ENCODE measurements at places on chromosomes 1 and 21.
A peak's percentile ranks its signal among the peaks of the same experiment; 100 is the strongest.

GRCh38 chr1:156213644-156213966, 798 bp downstream of the PMF1 start:
- DNase-seq: no peak

DNA sequence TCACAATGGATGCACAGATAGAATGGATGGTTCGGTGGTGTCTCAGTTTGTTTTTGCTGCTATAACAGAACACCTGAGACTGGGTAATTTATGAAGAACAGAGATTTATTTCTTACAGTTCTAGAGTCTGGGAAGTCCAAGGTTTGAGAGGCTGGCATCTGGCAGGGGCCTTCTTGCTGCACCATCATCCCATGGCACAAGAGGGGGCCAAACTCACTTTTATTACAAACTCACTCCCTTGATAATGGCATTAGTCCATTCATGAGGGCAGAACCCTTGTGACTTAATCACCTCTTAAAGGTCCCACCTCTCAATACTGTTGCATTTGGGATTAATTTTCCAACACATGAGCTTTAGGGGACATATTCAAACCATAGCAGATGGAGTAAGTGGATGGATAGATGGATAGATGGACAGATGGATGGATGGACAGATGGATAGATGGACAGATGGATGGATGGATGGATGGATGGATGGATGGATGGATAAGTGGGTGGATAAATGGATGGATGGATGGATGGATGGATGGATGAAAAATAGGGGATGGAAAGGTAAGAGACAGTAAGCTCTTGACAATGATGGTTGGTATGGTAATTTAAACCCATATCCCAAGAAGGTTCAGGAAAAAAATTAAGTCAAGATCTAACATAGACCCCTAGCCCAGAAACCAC, 16.5 kb downstream of the CAMK2N1 start:
- no peak for DNase-seq

- DNase-seq: no peak
Observed at GRCh38 chr1:32896451-32896850, 4.7 kb downstream of the TMEM54 start.

DNA sequence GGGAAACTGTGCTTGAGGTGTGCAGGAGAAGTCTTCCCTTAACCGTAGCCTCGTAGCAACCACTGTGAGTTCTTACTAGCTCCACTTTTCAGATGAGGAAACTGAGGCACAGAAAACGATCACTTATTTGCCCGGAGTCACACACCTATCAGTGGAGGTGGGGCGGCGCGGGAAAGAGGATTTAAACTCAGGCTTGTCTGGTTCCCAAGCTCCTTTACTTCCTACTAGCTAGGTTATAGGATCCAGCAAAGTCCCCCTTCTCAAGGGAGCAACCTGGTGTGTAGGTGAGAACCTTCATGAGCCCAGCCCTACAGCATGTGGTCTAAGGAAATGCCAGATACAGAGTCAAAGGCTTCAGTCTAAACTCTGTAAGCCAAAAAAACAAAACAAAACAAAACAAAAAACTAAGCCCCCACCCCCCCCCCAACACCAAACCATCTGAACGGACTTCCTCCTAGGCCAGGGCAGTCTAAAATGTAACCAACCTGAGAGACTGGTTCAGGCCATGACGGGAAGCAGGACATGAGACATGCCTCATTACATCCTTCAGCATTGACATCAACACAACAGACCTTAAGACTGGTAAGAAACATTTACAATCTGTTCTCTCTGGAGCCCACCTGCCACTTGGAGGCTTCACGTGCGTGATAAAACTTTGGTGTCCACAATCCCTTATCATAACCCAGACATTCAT, 709 bp upstream of the FBXO42 start:
- DNase-seq: peak; percentile 49

- DNase-seq: no peak
Observed at GRCh38 chr1:111778541-111779051, 22.9 kb downstream of the DDX20 start.

DNA sequence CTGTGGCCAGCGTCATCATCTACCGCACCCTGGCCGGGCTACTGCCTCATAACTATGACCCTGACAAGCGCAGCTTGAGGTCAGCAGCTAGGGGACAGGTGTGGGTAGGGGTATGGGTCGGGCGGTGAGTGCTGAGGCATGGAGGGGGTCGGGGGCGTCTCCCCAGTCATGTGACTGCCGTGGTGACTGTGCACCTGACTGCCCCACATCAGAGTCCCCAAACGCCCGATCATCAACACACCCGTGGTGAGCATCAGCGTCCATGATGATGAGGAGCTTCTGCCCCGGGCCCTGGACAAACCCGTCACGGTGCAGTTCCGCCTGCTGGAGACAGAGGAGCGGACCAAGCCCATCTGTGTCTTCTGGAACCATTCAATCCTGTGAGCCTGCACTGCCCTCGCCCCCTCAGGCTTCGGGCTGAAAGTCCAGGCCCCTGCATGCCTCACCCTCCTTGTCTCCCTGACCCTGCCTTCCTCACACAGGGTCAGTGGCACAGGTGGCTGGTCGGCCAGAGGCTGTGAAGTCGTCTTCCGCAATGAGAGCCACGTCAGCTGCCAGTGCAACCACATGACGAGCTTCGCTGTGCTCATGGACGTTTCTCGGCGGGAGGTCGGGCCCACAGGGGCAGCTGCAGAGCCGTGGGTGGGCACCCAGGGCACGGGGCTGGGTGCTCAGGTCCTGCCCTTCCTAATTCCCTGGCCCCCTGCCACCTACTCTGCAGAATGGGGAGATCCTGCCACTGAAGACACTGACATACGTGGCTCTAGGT, 13.5 kb downstream of the PSRC1 start:
- DNase-seq: no peak

- no peak for DNase-seq
Observed at GRCh38 chr1:150555198-150555970, 6.2 kb downstream of the ADAMTSL4 start.

DNA sequence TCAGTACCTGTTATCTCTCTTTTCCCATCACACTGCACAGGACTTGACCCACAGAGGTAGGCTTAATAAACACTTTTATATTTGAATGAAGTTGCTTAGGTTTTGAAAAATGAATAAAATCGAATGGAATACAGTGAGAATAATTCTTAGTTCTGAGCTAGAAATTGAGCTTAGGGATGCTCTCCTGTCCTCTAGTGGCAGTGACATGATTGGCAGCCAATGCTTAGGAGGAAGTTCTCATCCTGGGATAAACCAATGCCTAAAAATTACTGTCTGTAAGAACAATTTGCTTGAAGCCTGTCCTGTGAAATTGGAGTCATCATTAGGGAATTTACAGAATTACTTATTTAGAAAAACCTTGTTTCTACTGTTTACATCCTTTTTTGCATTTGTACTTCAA, 21.3 kb upstream of the CYP4X1 start:
- peak; percentile 19 for DNase-seq

DNA sequence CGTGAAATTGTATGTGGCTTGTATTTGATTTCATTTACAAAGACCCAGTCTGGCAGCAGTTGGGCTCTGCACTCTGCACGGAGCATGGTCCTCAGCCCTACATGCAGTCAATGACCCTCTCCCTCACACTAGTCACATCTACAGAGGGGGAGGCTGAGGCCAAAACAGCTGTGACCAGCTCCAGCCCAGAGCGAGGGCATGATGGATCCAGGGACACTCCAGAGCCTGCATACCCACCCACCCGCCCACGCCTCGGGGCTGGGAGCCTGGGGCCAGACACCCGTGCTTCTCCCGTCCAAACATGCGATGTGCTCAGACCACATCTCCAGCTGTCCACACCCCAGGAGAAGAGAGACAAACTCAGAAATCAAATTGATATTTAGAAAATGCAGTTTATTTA, 14.0 kb upstream of the PRDM16 start:
- DNase-seq: no peak

DNA sequence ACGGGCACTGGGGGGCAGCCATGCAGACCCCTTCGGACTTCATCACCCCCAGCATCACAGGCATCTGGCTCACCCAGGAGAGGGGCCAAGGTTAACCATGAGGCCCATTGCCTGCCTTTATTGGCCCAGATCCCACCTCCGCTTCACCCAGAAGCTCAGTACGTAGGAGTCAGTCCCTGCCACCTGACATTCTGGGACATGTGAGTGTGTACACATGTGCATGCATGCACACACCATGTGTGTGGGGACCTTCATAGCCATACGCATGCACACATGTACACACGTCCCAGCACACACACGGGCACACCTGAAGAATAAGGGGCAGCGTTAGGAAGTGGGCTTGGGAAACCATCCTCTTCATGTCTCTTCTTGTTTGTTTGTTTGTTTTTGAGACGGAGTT, 24.1 kb upstream of the TRAPPC10 start:
- no peak for DNase-seq

DNA sequence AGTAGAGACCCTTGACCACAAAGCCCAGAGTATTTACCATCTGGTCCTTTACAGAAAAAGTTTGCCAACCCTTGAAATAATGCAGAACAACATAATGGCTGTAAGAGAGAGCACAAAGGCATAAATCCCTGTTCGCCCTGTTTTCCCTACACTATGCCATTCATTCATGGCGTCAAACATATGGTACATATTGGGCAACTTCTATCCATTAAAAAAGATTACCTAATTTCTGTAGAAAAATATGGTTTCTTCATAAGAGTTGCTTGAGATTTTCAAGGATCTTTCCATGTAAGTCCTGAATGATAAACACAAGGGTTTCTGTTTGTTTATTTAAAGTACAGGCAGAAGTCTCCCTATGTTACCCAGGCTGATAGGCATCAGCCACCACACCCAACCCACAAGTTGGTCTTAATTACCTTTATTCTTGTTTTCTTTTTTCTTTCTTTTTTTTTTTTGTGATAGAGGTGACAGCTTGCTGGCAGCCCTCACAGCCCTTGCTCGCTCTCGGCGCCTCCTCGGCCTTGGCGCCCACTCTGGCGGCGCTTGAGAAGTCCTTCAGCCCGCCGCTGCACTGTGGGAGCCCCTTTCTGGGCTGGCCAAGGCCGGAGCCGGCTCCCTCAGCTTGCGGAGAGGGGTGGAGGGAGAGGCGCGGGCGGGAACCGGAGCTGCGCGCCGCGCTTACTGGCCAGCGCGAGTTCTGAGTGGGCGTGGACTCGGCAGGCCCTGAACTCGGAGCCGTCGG, 68.3 kb upstream of the NR5A2 start:
- no peak for DNase-seq

GRCh38 chr1:60894130-60894529, 188.2 kb upstream of the NFIA start:
- no peak for DNase-seq

- DNase-seq: peak; percentile 46
Observed at GRCh38 chr1:109111386-109112055, 2.4 kb upstream of the ELAPOR1 start.

DNA sequence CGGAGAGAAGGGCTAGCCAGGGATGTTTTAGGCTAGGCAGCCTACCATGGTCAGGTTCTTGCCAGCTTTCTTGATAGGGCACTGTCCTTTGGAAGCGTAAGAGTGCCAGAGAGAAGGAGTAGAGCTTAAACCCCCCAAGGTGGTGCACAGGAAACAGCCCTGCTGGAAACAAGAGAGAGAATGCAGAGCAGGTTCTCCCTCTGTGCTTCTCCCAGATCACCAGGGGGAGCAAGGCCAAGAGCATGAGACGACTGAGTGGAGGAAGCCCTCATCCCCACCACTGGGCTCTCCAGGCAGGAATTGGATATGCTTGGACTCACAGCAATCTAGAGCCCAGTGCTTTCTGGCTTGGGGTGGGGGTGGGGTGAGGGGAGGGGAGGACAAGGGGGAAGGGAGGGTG, 49.8 kb downstream of the ATP2B4 start:
- DNase-seq: no peak

GRCh38 chr1:209870151-209870831, 42.5 kb downstream of the UTP25 start:
- no peak for DNase-seq

DNA sequence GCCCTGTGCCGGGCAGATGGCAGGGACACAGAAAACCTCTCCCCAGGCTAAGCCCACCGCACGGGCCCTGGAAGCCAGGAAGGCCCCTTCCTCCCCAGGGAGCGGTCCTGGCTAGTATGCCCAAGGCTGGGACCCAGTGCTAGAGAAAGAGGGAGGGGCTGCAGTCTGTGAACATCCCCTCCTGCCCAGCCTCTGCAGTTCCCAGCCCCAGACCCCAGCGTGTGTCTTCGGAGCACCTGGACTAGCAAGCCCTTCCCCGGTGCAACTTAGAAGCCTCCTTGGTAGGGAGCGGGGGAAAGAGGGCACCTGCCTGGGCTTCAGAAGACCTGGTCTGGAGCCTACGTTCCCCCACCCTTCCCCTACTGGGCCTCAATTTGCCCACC, 2.1 kb downstream of the PLEKHG5 start:
- no peak for DNase-seq

- no peak for DNase-seq
Observed at GRCh38 chr1:232675260-232675659, 45.3 kb upstream of the SIPA1L2 start.

DNA sequence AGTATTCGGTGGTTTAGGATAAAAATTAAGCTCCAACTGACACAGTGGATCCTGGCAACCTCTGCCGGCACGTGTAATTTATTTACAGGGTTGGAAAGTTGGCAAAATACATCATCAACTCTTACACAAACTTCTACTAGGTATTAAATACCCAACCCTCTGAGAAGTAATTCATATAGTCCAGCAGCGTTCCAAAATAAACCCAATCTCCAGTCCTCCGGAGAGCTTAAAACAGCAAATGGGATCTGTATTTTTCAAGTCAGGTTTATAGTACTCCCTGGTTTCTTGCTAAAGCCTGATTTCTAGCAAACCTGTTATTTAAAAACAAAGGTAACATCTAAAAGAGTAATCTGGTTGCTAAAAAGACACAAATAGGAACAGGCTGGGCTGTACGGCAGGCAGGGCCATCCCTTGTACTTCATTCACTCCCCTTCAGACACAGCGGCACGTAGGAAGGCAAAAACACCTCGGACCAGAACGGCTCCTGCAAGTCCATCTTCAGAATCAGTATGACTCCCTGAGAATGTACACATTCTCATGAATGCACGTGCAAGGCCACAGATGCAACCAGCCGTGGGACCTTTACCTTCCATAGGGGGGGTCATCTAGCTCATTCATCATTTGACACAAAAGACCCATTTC, 8.6 kb downstream of the GLIS1 start:
- no peak for DNase-seq

GRCh38 chr1:228863776-228864175, 128.5 kb downstream of the RHOU start:
- no peak for DNase-seq

- no peak for DNase-seq
Observed at GRCh38 chr1:210841926-210842625, 291.9 kb downstream of the KCNH1 start.

- DNase-seq: no peak
Observed at GRCh38 chr1:23592209-23592892, 33.0 kb upstream of the ID3 start.

DNA sequence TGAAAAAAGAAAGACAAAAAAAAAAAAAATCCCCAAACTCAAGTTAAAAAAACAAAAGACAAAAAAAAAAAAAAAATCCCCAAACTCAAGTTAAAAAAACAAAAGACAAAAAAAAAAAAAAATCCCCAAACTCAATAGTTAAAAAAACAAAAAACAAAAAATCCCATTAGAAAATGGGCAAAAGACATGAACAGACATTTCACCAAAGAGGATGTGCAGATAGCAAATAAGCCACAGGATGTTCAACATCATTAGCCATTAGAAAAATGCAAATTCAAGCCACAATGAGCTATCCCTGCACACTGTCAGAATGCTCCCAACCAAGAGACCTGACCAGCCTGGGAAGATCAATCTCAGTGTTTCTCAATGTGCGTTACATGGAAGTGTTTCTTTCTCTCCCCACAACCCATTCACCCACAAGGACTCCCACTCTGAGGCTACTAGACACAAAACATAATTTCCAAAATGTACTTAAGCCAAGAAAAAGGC, 33.9 kb downstream of the MRAP start:
- no peak for DNase-seq

All from hematopoietic multipotent progenitor cell treated with erythropoietin and hydrocortisone succinate and interleukin-3 and kit ligand, for 4 days (in vitro differentiated cells).